ACHN (cell line): ENCODE measurements at places on chromosomes 1 and 21.

DNA sequence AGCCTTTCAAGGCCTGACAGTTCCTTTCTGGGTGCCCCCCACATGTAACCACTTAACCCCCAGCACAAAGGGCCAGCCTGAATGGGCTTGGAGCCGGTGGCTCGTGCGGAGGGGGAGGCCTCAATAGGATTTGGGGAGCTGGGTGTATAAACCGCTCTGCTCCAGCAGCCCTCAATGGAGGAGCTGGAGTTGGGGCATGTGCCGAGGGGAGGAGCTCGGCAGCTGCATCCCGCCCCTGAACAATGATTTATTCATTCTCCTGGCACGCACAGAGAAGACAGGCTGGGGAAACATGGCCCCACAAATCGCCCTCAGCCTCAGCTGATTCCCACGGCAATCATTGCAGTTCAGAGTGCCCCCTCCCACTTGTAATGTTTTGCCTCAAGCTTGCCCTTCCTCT lies 6.9 kb upstream of the C1orf216 start:
- no peak for DNase-seq

DNA sequence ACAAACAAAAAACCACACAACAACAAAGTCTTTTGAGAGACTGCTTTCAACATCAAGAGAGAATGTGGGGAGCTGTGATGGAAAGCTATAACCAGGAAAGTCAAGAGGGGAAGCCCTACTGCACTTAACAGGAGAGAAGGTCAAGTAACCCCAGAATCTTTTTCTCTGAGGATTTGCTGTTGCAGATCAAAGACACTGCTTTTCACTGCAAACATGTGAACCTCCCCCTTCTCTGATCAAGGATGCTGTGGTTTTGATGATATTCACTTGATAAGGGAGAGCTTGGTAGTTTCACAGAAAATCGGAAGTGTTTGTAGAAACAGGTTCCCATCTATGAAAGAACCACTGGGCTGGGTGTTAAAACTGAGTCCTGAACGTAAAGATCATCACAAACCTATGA lies 4.8 kb downstream of the ETV3 start:
- DNase-seq, result no peak

DNA sequence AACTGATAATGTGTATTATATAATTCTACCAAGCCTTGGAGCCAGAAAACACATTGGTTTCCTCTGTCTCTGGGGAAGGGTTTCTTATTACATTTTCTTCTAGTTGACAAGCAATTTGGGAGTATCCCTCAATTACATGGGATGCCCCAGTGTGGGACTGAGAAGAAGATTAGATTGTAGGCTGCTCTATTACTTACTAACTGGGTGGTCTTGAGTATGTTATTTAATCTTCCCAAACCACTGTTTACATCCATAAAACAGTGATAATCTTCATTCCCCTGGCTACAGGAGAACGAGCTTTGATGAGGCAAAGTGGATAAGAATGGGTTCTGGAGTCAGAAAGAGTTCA lies 105.8 kb downstream of the TSEN15 start:
- DNase-seq, result no peak

DNA sequence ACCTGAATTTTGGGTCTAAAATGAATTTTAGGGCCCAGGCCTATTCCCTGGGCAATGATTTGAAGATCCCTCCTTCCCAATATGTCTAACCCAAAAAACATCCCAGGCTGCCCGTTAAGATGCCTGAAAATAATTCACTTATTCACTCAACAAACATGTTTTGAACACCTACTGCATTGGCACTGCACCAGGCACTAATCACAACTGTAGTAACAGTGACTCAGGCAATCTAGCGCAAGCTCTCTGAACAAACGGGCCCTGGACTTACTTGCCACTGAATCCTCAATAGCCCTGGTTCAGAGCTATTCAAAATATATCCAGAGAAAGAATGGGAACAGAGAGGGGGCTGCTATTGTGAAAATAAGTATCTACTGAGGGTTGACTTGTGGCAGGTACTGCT lies 4.2 kb downstream of the CD244 start:
- no peak for DNase-seq

GRCh38 chr1:224256640-224257039 lies 73.3 kb downstream of the NVL start:
- DNase-seq, result no peak

DNA sequence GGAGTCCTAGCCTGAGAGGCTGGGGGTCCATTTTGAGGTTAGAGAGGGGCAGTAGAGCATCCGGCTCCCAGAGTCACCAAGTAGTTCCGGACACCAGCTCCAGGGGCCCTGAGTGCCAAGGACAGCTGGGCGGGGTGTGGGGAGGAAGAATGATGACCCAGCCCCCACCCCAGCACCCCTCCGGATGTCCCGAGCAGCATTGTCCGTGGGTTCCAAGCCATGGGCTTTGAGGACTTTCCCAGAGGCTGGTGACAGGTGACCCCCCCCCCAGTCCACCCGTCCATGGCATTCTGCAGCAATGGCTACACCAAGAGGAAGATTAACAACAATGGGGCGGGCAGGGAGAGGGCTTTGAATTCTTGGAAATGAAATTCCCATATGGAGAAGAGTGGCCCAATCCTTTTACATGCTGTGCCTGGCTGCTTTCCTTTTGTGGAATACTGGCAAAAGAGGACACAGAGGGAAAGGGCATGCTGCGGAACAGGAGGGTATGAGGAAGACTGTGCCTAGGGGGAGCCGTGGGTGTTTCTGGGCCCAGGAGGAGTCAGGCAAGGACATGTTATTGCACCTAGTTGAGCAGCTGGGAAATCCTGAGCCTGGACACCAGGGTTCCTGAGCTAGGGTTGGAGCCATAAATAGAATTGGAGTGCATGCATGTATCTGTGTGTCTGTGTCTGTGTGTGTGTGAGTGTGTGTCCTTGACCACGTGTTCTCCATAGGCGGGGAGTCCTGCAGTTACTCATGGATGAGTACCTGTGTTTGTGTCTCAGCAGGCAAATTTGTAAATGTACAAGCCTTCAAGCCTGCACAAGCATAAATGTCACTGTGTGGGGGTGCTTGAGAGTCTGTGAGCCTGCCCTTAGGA lies 956 bp downstream of the ATP1A2 start:
- DNase-seq, result no peak

DNA sequence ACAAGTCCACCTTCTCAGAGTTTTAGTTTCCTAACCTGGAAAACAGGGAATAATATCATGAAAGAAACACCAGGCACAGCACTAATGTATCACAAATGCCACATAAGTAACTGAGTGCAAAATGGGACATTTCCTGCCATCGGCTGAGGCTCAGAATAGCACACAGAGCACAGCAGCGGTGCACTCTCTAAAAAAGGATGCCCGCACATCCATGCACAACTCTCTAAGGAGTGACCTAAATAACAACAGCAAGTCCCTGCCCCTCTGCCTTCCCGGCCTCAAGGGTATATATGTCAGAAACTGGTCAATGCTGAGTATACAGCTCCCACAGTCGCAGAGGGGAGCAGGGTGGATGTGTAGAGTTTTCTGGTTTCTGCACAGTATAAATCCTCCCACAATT lies 100.1 kb upstream of the ERG start:
- DNase-seq, result no peak

DNA sequence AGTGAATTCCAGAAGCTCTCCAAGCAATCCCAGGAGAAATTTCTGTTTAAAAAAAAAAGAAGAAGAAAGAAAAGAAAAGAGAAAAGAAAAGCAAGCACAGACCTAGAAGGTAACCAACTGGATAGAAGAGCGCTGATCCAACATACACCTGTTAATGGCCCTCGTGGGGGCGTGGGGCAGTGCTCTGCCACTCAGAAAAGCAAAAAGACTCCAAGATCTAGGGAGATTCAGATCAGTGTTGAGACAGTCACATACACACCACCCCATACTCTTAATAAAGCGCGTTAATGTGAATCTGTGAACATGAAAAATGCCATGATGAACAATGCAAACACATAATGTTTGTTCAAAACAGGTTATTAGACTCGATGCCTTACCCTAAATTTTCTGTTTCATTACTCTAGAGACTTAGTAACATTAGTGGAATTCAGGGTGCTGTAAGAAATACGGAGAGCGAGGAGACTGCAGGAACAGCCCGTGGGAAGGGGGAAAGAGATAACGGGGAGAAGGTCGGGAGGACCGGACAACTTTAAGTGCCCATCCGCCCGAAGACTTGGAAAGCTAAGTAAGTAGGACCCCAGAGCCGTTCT lies 406 bp downstream of the NME7 start:
- no peak for DNase-seq

GRCh38 chr1:77467741-77468140 lies 185.9 kb downstream of the AK5 start:
- no peak for DNase-seq

- no peak for DNase-seq
Observed at GRCh38 chr1:243406424-243406823, 150.6 kb downstream of the SDCCAG8 start.

- DNase-seq, result no peak
Observed at GRCh38 chr1:156806512-156807440, 9.9 kb downstream of the SH2D2A start.

GRCh38 chr1:246772686-246773085 lies 48.5 kb downstream of the SCCPDH start:
- DNase-seq, result no peak

- DNase-seq, result no peak
Observed at GRCh38 chr1:26945728-26946127, 14.5 kb downstream of the KDF1 start.

DNA sequence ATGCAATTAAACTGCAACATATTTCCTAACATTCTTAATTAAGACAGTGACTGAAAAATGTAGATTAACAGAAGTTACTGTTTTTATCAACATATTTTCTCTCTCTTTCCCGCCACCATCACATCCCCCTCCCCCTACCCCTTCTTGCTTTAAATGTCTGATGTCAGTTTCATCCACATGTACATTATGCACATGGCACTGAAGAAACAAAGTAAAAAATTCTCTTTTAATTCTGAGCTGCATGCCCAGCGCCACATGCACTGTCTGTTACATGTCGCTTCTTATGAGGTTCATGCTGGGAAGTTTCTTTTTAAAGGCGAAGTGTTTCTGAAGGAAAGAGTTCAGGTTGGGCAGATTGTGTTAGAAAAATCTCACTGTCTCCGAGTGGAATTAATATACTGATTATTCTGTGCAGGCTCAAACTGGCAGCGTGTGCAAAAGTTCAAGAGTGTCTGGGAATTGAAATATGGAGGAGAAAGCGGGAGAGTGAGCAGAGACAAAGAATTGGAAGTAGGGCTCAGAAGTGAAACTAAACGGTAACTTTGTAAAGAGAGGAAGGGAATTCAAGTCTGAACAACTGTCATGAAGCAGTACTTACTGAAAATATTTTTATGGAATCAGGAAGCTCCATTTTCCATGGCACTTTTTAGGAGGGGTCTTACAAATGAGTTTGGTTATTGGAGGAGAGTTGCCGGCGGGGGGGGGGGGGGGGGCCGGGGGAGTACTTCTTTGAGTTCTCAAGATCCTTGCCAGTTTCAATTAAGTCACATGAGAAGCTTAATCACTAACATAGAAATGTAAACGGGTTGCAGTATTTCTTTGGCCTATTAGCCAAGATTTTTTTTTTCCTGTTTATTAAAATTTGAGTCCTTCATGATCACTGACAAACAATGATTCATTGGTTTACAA lies 217.6 kb downstream of the SDCCAG8 start:
- DNase-seq, result peak; percentile 45

- DNase-seq, result no peak
Observed at GRCh38 chr1:184945678-184946412, 28.5 kb downstream of the NIBAN1 start.

DNA sequence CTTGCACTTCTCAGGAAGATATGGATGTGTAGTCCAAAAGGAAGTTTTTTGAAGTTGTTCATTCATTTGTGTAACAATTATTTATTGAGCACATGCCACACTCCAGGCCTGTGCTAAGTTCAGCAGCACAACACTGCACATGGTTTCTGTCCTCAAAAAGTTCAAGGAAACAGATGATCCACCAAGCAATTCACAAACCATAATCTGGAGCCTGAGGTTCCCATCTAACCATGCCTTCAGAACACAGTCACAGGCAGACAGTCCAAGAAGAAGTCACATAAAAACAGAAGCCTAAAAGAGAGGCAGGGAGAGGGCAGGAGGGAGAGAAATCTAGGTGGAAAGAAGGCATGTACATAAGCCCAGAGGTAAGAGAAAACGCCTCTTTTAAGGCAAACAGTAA lies 1.9 kb downstream of the CD48 start:
- DNase-seq, result no peak

DNA sequence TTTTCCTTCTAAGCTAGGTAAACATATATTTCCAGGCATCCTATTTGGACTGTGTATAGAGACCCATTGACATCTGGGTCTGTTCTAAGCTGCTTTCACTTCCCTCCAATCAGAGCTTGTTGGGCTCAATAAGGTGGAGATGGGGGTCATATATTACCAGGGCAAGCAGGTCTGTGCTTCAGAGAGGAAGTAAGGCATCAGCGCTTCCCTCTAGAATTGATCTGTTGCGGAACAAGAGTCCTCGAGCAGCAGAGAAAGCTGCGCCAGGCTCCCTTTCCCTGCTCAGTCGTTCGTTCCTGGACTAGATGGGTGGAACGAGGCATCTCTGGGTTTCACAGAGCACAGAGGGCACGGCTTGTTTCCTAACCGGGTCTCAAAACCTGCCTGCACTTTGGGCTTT lies 63.5 kb downstream of the DISC1 start:
- DNase-seq, result no peak

GRCh38 chr21:42475036-42475435 lies 21.0 kb downstream of the RSPH1 start:
- peak; percentile 62 for DNase-seq

DNA sequence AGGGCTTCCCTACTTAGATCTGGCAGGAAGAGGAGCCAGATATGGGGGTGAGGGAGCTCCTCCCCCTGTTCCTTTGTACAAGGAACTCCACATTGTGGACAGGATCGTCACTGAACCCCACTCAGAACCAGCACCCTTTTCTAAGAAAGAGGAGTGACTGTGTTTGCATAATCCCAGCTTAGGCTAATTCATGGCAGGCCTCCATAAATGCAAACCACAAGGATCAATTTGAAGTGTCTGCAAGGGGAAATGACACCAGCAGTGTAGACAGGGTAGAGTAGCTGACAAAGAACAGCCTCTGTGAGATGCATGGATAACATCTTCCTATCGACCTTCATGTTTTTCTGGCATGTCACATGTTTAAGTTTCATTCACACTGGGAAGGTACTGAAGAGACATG lies 11.7 kb downstream of the MX1 start:
- DNase-seq, result no peak

GRCh38 chr1:98949621-98950020 lies 55.0 kb downstream of the PLPPR5 start:
- DNase-seq, result no peak

- no peak for DNase-seq
Observed at GRCh38 chr1:231924180-231924579, 297.6 kb downstream of the DISC1 start.

DNA sequence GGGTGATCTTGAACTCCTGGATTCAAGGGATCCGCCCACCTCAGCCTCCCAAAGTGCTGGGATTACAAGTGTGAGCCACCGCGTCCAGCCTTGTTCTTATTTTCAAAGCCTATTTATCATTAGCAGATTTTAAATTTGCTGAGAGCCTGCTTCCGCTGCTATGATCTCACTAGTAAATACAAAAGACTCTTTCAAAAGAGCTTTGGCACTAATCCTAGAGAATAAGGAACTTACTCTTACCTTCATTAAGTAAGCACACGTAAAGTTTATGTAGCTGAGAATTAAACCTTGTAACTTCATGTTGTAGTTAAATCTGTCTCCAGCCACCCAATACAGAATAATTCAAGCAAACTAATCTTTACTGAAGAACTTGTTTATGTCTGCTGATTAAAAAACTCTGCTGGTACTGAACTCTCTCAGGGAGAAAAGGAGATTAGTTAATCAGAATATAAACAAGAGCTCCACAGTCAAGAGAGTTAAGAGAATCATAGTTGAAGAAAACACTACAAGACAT lies 72.3 kb downstream of the RUSC1 start:
- no peak for DNase-seq
